Calu3 (cell line): ENCODE measurements at places on chromosomes 11 and 22. TPM values are rescaled to one million over a fixed set of nuclear protein-coding genes. Genes with fewer than 3 reads are reported as not detected.

DNA sequence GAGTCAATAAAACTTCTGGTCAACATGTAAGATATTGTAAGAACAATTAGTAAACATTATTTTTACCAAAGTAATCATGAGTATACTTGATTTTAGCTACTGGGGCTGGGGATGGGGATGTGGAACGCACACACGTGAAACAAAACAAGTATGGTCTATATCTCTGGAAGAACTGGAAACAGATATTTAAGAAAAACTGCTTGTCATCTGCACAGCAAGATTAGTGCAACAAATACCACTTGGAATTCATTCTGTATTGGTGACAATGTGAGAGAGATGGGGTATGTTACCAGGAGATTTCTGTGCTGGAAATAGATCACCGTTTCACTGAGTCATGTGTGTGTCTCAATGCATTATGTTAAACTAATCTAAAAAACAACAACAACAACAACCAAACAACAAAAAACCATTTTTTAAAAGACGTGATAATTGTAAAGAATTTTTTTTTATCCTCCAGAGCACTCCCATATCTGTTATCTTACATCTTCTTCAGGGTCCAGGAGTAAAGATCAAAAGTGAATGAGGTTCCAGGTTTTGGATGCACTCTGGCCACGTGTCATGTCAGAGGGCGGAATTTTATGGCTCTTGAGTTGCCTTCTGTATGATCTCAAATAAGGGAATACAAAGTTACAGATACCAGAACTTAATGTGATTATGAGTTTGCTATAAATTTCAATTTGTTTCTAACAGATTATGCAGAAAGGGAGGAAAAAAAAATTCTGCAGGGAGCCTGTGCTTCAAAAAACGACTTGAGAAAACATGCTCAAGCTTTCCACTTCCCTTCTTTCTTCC is 153.0 kb downstream of the BBOX1 start:
- H3K4me1 ChIP-seq = no peaks in the 10 kb centered on the region
- no peak for DNase-seq
- no peaks in the 10 kb centered on the region for H3K36me3 ChIP-seq
- no peaks in the 10 kb centered on the region for H3K27me3 ChIP-seq

GRCh38 chr11:20363500-20364340 is at the start of gene HTATIP2:
Gene HTATIP2 (plus strand): TSS chr11:20363714. CDS start chr11:20364238, 524 bp downstream.
- peak; percentile 76 for DNase-seq
- peak within 1 kb of the TSS; percentile 89 for H3K27ac ChIP-seq
- peak within 1 kb of the TSS; percentile 81 for H3K4me3 ChIP-seq
- H3K4me1 ChIP-seq = peaks cover 38% of the 10 kb centered on the region

DNA sequence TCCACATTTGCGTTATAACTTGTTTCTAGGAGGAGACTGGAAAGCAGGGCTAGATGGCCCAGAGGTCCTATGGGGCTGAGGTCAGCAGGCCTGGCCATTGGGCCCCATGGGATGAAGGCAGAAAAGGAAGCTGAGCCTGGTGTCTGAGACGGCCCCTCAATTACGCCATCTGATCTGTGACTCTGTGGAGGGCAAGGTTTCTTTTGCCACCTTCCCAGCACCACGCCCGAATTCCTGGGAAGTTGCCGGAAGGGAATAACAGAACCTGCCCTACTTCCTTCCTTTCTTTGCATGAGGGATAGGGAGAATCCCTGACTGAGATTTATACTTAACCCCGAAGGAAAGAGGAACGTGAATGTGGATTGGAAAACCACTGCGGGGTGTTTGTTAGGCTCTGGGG is 118.1 kb downstream of the MPPED1 start:
- H3K4me3 ChIP-seq = no peak overlapping the region
- peaks cover 92% of the 10 kb centered on the region for H3K27me3 ChIP-seq
- no peaks in the 10 kb centered on the region for H3K4me1 ChIP-seq
- peaks cover 6% of the 10 kb centered on the region for H3K36me3 ChIP-seq

DNA sequence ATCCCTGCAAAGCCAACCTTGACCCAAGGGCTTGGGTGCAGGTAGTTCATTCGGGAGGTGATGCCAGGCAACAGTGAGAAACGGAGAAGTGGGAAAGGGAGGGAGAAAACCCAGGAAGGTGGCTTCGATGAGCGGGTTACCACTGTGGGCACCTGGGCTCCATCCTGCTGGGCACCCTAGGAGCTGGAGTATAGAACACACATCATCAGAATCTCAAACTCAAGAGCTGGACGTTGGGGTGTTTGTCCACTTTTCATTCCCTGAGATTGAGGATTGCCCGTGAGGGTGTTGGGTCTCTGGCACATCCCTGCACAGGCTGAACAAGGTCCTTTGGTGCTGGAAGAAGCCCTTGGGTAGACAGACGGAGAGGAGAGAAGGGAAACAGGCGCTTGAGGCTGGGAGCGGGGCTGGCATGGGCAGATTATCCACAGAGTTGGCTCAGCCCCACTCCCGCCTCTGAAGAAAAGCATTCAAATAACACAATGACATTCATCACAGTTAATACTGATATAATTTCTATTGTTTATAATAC is 70.4 kb downstream of the LRRC32 start:
- DNase-seq = no peak
- H3K4me1 ChIP-seq = no peaks in the 10 kb centered on the region
- H3K27ac ChIP-seq = no peak overlapping the region
- H3K4me3 ChIP-seq = no peak overlapping the region

DNA sequence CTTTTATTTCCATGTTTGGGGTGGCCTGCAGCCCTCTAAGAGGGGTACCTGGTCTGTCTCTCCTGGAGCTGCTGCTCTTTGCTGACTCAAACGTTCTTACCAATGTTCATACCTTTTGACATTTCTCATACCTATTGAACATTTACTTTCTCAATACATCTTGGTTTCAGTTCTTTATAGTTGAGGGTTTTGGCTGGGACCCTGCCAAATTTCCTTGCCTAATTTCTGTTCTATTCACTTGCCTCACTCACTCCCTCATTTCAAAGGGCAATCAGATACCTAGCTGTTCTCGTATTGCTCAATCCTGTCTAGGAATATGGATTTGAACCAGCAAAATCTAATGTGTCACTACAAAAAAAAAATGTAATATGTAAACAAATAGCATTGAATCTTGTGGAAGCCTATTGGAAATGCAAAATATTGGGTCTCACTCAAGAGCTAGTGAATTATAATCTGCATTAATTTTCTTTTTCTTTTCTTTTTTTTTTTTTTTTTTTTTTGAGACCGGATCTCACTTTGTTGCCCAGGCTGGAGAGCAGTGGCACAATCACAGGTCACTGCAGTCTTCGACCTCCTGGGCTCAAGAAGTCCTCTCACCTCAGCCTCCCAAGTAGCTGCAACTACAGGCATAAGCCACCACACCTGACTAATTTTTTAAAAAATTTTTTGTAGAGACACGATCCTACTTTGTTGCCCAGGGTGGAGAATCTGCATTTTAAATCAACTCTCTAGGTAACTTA is 7.5 kb downstream of the OR6M1 start:
- no peak for DNase-seq
- no peak overlapping the region for H3K4me3 ChIP-seq
- no peaks in the 10 kb centered on the region for H3K4me1 ChIP-seq
- no peaks in the 10 kb centered on the region for H3K27me3 ChIP-seq
- no peaks in the 10 kb centered on the region for H3K36me3 ChIP-seq

The OR10D3 gene
- not detected in 2 replicates for total RNA-seq

The PRAME gene
- total RNA-seq = 2.6 and 5.1 TPM in 2 replicates

The TSKU gene
- total RNA-seq = 49.0 and 56.1 TPM in 2 replicates

- H3K27me3 ChIP-seq = no peaks in the 10 kb centered on the region
- H3K4me3 ChIP-seq = no peak overlapping the region
- H3K4me1 ChIP-seq = peaks cover under 1% of the 10 kb centered on the region
- no peak overlapping the region for H3K27ac ChIP-seq
These were observed 815.8 kb downstream of the METTL15 start for GRCh38 chr11:28924004-28924403.

DNA sequence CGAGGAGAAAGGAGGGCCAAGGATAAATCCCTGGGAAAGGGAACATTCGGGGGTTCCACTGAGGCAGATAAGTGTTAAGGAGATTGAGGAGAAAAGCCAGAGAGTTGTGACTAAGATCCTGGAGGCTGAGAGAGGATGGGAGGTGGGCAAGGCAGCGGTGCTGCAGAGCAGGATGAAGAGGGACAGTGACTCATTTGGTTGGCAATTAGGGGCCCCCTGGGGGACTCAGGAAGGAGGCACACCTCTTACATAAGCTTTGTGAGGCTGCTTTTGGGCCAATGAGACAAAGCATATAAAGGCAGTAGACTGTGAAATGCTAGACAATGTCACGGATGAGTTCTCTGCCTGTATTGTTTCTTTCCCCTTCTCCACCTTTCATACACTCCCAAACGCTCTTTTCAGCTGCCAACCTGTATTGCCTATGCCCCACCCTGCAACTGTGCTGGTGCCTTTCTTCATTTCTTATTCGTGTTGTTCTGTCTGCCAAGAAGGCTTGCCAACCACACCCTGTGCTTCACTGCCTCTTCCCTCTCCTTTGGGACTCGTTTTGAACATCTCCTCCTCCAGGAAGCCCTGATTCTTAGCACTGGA is 246.8 kb upstream of the KIRREL3 start:
- H3K27me3 ChIP-seq = peaks cover 29% of the 10 kb centered on the region
- H3K4me3 ChIP-seq = no peak overlapping the region
- no peaks in the 10 kb centered on the region for H3K36me3 ChIP-seq
- no peaks in the 10 kb centered on the region for H3K4me1 ChIP-seq

- peaks cover 58% of the 10 kb centered on the region for H3K36me3 ChIP-seq
- DNase-seq = peak; percentile 42
- peaks cover 21% of the 10 kb centered on the region for H3K4me1 ChIP-seq
- no peaks in the 10 kb centered on the region for H3K27me3 ChIP-seq
- peak overlapping the region; percentile 96 for H3K4me3 ChIP-seq
These were observed 979 bp downstream of the ZBED5 start for GRCh38 chr11:10856689-10857458.

The NRGN gene
- 5.8 and 6.0 TPM in 2 replicates for total RNA-seq

The TREH gene
- total RNA-seq = 0.21 and 0.49 TPM in 2 replicates

GRCh38 chr11:44823868-44824267 is 97.1 kb downstream of the TSPAN18 start:
- H3K36me3 ChIP-seq = no peaks in the 10 kb centered on the region
- H3K4me1 ChIP-seq = no peaks in the 10 kb centered on the region
- no peak overlapping the region for H3K27ac ChIP-seq
- no peak overlapping the region for H3K4me3 ChIP-seq

GRCh38 chr11:61752925-61753521 is 587 bp downstream of the MYRF start:
- DNase-seq = no peak
- peak overlapping the region; percentile 94 for H3K27ac ChIP-seq
- peak overlapping the region; percentile 99 for H3K4me3 ChIP-seq
- H3K27me3 ChIP-seq = no peaks in the 10 kb centered on the region
- peaks cover 53% of the 10 kb centered on the region for H3K36me3 ChIP-seq

GRCh38 chr22:45196926-45197605 is 33.3 kb downstream of the NUP50 start:
- H3K4me3 ChIP-seq = no peak overlapping the region
- H3K36me3 ChIP-seq = peaks cover 37% of the 10 kb centered on the region
- no peak overlapping the region for H3K27ac ChIP-seq
- no peak for DNase-seq

DNA sequence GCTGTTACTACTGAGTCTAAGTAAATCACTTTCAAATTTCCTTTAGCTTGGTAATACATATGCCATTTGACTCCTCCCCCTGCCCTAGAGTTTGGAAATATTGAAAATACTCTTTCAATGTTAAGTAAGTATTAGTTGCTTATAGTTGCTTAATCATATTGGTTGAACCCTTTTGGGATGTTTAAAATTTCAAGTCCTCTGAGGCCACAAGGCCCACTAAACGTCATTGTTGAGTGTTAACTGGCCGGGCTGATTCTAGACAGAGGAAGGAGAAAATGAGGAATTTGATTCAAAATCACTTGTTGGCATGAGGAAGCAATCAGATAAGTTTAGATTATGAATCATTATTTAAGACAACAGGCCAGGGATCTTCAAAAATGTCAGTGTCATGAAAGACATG is 8.5 kb downstream of the NAV2 start:
- H3K36me3 ChIP-seq = peaks cover 6% of the 10 kb centered on the region
- no peaks in the 10 kb centered on the region for H3K27me3 ChIP-seq
- H3K4me3 ChIP-seq = no peak overlapping the region

GRCh38 chr11:67240576-67241389 is 25.5 kb upstream of the GRK2 start:
- H3K27ac ChIP-seq = peak overlapping the region; percentile 93
- peak overlapping the region; percentile 95 for H3K4me3 ChIP-seq
- no peaks in the 10 kb centered on the region for H3K27me3 ChIP-seq
- peak; percentile 79 for DNase-seq
- H3K36me3 ChIP-seq = peaks cover 72% of the 10 kb centered on the region

The MS4A12 gene
- not detected in 2 replicates for total RNA-seq

DNA sequence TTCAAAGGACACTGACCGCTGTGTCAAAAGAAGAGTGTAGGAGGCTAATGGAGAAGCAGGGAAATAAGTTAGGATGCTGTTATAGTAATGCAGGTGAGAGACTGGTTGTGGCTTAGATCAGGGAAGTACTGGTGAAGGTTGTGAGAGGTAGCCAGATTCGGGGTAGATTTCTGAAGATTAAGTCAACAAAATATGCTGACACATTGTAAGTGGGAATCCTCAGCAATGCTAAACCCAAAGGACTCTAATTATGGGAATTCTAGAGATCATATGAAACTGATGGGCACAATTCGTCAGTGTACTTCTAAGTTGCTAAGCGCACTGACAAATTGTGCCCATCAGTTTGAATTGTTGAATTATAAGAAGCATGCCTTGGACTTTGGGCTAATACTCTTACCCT is 10.0 kb downstream of the ZNF143 start:
- H3K4me1 ChIP-seq = no peaks in the 10 kb centered on the region
- H3K4me3 ChIP-seq = no peak overlapping the region
- peaks cover 17% of the 10 kb centered on the region for H3K36me3 ChIP-seq
- H3K27me3 ChIP-seq = no peaks in the 10 kb centered on the region
- no peak for DNase-seq

DNA sequence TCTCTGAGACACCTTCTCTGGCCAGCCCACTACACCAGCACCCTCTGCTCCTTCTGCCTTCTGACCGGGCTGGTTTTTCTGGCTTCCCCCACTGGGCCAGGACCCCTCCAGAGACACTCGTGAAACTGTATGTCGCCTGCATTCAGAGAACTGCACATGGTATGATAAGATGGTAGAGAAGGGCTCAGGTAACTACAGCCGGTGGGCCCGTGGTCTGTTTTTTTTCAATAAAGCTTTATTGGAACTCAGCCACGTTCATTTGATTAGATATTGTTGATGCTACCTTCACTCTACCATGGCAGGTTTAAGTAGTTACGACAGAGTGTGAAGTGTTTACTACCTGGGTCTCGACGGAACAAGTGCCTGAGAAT is 514.0 kb downstream of the TBC1D22A start:
- no peak overlapping the region for H3K4me3 ChIP-seq
- H3K27me3 ChIP-seq = peaks cover 76% of the 10 kb centered on the region
- no peak overlapping the region for H3K27ac ChIP-seq
- no peaks in the 10 kb centered on the region for H3K36me3 ChIP-seq
